ENCODE measurements at places on chromosomes 5 and 9.

DNA sequence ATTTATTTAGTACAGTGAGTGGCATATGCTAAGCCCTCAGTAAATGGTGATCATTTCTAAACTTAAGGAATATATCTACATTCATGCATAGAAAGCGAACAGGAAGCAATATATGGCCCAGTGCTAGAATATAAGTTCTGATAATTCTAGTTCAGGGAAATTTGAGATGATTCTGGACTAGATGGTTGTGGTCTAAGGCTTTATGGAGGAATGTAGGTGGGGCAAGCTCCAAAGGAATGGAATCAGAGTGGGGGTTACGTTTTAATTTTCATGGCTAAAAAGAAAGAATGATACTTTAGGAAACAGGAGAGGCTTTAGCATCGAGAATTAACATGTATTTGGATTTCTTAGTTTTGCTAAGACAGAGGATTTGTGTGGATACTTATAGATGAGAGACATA is 56.1 kb downstream of the MTREX start:
- H3K4me3 ChIP-seq: no peak overlapping the region
- H3K27me3 ChIP-seq: no peaks in the 10 kb centered on the region
- no peak for DNase-seq
- no peaks in the 10 kb centered on the region for H3K36me3 ChIP-seq
- no peak overlapping the region for H3K27ac ChIP-seq

- H3K27me3 ChIP-seq: no peaks in the 10 kb centered on the region
- no peaks in the 10 kb centered on the region for H3K4me1 ChIP-seq
- H3K36me3 ChIP-seq: no peaks in the 10 kb centered on the region
- H3K4me3 ChIP-seq: no peak overlapping the region
- no peak for DNase-seq
Measured at GRCh38 chr5:160360310-160360709, 10.1 kb downstream of the C1QTNF2 start.

- H3K27ac ChIP-seq: no peak overlapping the region
- no peak for DNase-seq
- no peaks in the 10 kb centered on the region for H3K27me3 ChIP-seq
Measured at GRCh38 chr5:174834081-174834480, 109.7 kb downstream of the MSX2 start.

DNA sequence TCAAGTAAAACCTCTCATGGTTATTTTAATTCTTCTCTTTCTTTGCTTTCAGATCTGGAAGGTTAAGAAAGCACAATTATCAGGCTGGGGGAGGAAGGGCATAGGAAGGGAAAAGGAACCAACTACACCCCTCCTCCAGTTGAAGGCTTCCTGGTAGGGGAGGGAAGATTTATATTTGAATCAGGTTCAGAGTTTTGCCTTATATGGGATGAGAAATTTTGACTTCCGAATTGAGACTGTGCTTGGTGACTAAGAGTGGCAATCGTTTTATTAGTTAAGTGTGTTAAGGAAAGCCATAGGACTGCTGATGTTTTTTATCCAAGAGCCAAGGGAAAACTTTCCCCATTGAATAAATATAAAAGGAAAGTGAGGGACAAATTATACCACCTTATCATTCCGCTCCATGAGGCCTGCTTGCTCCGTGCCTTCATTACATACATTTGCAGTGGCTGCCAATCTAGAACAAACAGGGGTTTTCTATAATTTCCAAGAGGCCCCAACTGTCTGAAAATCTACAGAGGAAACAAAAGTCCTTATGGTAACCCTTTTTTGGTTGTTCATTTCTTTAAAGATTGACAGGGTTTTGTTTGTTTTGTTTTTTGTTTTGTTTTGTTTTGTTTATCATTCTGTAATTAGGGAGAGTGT is 115.7 kb upstream of the EPB41L4A start:
- no peak overlapping the region for H3K27ac ChIP-seq
- H3K4me3 ChIP-seq: no peak overlapping the region
- DNase-seq: no peak

Measured in mesenchymal stem cell (in vitro differentiated cells and primary cell).